ENCODE measurements at places on chromosomes 2 and 18. TPM values are rescaled to one million over a fixed set of nuclear protein-coding genes. Genes with fewer than 3 reads are reported as not detected.

GRCh38 chr2:122643725-122644329 is 888.4 kb downstream of the TSN start:
- H3K36me3 ChIP-seq: no peaks in the 10 kb centered on the region
- no peaks in the 10 kb centered on the region for H3K27me3 ChIP-seq
- H3K4me1 ChIP-seq: no peaks in the 10 kb centered on the region
- no peak overlapping the region for H3K4me3 ChIP-seq
- DNase-seq: no peak

DNA sequence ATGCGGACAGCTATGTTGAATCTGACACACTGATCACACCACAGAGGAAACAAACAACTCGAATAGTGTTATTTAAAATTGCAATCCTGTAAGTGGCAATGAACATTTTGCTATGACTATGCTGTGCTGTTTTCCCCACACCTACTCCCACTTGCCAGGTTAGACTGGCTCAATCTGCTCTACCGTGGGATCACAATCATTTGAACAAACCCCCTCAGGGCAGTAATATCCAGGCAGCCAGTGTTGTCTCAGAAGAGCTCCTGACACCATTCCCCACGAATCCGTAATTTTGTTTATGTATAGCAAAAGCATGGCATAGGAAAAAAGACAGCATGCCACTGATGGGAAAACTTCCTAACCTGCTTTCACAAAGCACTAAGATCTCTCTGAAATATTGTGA is 284.3 kb downstream of the ERBB4 start:
- no peak overlapping the region for H3K4me3 ChIP-seq
- DNase-seq: no peak
- H3K27ac ChIP-seq: no peak overlapping the region
- H3K4me1 ChIP-seq: no peaks in the 10 kb centered on the region
- H3K27me3 ChIP-seq: no peaks in the 10 kb centered on the region

The CHRND gene
- total RNA-seq: not detected

DNA sequence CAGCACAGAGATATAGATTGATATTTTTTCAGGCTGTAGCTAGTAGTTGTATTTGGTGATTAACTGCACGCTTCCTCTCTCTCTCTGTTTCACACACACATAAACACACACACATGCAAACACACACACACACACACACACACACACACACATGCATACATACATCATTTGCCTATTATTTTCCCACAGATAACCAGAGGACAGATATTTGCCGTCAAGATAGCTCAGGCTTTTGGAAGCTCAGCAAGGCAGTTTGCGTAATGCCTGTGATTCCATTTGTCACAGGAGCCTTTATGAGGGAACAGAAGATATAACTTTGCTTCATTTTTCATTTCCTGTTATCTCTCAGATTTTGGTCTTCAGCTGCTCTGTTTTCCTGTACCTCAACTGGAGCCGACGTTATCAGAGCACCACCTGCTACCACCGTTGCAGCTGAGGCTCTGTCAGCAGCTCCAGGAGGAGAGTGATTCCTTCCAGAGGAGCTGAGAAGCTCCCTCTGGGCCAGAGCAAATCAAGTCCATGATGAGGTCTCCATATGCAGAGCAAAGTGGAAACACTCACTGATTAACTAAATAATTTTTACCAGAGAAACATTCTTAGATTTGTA is 341.9 kb upstream of the PIK3C3 start:
- no peak overlapping the region for H3K27ac ChIP-seq
- no peak overlapping the region for H3K4me3 ChIP-seq
- no peaks in the 10 kb centered on the region for H3K36me3 ChIP-seq
- DNase-seq: no peak
- no peaks in the 10 kb centered on the region for H3K4me1 ChIP-seq

GRCh38 chr2:98293931-98294687 is 52.1 kb upstream of the CNGA3 start:
- H3K4me1 ChIP-seq: no peaks in the 10 kb centered on the region
- H3K27me3 ChIP-seq: peaks cover 46% of the 10 kb centered on the region
- H3K36me3 ChIP-seq: no peaks in the 10 kb centered on the region
- no peak overlapping the region for H3K4me3 ChIP-seq
- no peak overlapping the region for H3K27ac ChIP-seq

GRCh38 chr2:207108440-207108839 is 57.3 kb downstream of the KLF7 start:
- no peak overlapping the region for H3K27ac ChIP-seq
- H3K4me3 ChIP-seq: no peak overlapping the region
- no peaks in the 10 kb centered on the region for H3K27me3 ChIP-seq
- H3K36me3 ChIP-seq: peaks cover 2% of the 10 kb centered on the region
- DNase-seq: no peak

- H3K4me3 ChIP-seq: no peak overlapping the region
- no peaks in the 10 kb centered on the region for H3K4me1 ChIP-seq
- no peak overlapping the region for H3K27ac ChIP-seq
- no peaks in the 10 kb centered on the region for H3K36me3 ChIP-seq
- DNase-seq: no peak
- H3K27me3 ChIP-seq: no peaks in the 10 kb centered on the region
Observed at GRCh38 chr18:25553631-25554263, 201.8 kb upstream of the ZNF521 start.

Measured in T-helper 17 cell (primary cell).